ENCODE measurements at places on chromosomes 13 and 19. TPM values are rescaled to one million over a fixed set of nuclear protein-coding genes. Genes with fewer than 3 reads are reported as not detected.

The SPTBN4 gene
- polyA plus RNA-seq: 3.4 TPM

The ZNF575 gene
- 4.0 TPM for polyA plus RNA-seq

The UPK1A gene
- polyA plus RNA-seq: 0.04 TPM

The CCL25 gene
- polyA plus RNA-seq: 1,345 TPM

GRCh38 chr13:113637262-113638160, 20.5 kb downstream of the ATP4B start:
- H3K4me3 ChIP-seq: no peak overlapping the region
- no peaks in the 10 kb centered on the region for H3K27me3 ChIP-seq

- H3K27ac ChIP-seq: no peak overlapping the region
- no peaks in the 10 kb centered on the region for H3K36me3 ChIP-seq
- H3K4me1 ChIP-seq: peaks cover 14% of the 10 kb centered on the region
- no peaks in the 10 kb centered on the region for H3K27me3 ChIP-seq
These were observed 21.6 kb downstream of the EFNA2 start for GRCh38 chr19:1307320-1307719.

DNA sequence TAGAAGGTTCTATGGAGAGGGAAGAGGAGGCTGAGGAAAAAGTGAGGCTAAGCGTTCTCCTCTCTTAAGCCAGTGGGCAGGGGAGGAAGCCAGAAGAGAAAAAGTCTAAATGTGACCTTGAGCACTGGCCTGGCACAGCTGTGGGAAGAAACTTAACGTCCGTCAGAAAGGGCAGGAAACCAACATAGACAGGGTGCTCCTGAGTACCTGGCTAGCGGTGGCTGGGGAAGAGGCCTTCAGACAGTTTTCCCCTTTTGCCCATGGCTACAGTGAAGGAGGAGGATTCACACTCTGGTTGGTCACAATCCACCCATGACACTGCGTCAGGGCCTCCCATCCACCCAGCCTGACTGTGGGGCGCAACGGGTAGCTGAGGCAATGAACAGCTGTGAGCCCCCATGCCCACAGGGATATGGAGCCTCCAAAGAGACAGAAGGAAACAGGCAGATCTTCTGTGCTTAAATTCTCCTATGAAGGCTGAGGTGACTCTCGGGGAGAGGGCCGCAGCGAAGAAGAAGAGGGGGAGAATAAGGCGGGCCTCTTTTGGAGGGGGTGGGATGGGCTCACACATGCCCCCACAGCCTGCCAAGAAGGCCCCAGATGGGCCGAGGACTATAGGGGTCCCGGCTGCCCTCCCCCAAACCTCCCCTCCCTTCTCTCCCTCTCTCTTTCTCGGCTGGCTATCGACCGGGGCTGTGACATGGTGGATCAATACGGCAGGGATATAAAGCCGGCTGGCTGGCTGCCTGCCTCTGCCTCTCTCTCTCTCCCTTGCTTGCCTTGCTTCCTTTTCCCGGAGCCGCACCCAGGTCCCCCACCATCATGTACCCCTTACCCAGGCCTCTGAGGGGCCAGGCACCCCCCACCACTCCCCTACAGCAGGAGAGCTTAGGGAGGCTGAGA, 19.8 kb upstream of the POU2F2 start:
- no peak overlapping the region for H3K4me3 ChIP-seq
- no peak for DNase-seq
- no peaks in the 10 kb centered on the region for H3K36me3 ChIP-seq
- H3K27ac ChIP-seq: no peak overlapping the region

GRCh38 chr13:39016787-39017186, 21.1 kb downstream of the PROSER1 start:
- H3K4me3 ChIP-seq: no peak overlapping the region
- H3K27ac ChIP-seq: no peak overlapping the region
- no peaks in the 10 kb centered on the region for H3K27me3 ChIP-seq

DNA sequence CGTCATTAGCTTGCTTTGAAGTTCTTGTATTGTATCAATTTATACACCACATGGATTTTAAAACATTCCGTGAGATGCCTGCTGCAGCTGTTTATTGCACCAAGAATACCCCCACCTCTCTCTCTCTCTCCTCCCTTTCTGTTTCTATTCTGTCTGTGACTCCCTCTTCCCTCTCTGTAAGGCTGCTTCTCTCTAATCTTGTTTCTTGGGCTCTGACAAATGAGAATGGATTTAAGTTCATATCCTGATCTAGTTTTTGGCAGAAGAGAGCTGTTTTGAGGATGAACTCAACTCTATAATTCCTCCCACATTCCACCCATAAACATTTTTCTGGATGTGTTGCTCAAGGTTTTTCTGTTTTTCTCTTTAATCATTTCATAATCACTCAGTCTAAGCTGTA, 144.3 kb upstream of the FRY start:
- DNase-seq: no peak
- H3K27me3 ChIP-seq: peaks cover 4% of the 10 kb centered on the region
- H3K4me3 ChIP-seq: no peak overlapping the region
- no peaks in the 10 kb centered on the region for H3K4me1 ChIP-seq
- no peak overlapping the region for H3K27ac ChIP-seq

- no peaks in the 10 kb centered on the region for H3K27me3 ChIP-seq
- H3K4me3 ChIP-seq: no peak overlapping the region
- DNase-seq: no peak
These were observed 2.5 kb downstream of the KRTDAP start for GRCh38 chr19:35487656-35488182.

GRCh38 chr13:71718931-71719330, 148.1 kb downstream of the DACH1 start:
- H3K27ac ChIP-seq: no peak overlapping the region
- no peak for DNase-seq
- H3K27me3 ChIP-seq: no peaks in the 10 kb centered on the region
- H3K4me1 ChIP-seq: no peaks in the 10 kb centered on the region

GRCh38 chr19:38924388-38924787, 6.2 kb downstream of the SARS2 start:
- H3K4me3 ChIP-seq: no peak overlapping the region
- peaks cover under 1% of the 10 kb centered on the region for H3K4me1 ChIP-seq
- H3K36me3 ChIP-seq: peaks cover 33% of the 10 kb centered on the region

- H3K36me3 ChIP-seq: no peaks in the 10 kb centered on the region
- no peaks in the 10 kb centered on the region for H3K4me1 ChIP-seq
- no peak overlapping the region for H3K27ac ChIP-seq
- no peaks in the 10 kb centered on the region for H3K27me3 ChIP-seq
These were observed 86.2 kb upstream of the FRY start for GRCh38 chr13:31945202-31945961.

DNA sequence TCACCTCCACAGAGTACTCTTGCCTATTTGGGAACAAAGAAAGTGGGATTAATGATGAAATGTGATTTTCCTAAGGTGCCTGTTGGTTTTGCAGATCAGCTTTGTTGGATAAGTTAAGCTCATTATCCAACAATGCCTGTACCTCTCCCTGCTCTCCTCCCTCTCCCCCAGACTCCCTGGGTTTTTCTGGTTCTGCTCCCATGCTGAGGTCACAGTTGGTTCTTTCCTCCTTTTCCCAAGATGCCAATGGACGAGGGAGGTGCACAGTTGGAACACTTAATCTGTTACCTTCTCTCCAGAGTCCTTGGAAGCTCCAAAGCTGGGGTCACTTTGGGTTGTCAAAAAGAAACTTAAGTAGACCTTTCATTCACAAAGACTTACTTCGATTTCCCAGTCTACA, 1.6 kb downstream of the OXGR1 start:
- H3K4me1 ChIP-seq: no peaks in the 10 kb centered on the region
- DNase-seq: no peak
- H3K27ac ChIP-seq: no peak overlapping the region
- peaks cover 8% of the 10 kb centered on the region for H3K27me3 ChIP-seq
- no peak overlapping the region for H3K4me3 ChIP-seq

DNA sequence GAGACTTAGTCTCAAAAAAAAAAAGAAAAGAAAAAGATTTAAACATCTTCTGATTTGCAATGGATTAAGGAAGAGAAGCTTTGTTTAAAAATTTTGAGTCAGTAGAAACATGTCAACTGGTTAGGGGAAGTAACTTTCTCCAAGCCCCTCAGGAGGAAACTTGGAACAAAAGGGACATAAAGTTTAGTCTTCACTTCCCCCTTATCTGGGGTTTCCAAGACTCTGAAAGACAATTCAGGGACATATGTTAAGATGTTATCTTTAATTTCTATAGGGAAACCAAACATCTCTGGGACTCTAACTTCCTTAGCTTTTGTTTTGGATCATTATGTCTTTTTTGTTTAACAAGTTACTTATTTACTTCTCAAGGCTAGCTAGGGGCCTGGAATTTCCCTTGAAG, 20.1 kb upstream of the MRI1 start:
- H3K4me3 ChIP-seq: no peak overlapping the region
- DNase-seq: no peak
- H3K36me3 ChIP-seq: no peaks in the 10 kb centered on the region
- H3K27me3 ChIP-seq: no peaks in the 10 kb centered on the region

DNA sequence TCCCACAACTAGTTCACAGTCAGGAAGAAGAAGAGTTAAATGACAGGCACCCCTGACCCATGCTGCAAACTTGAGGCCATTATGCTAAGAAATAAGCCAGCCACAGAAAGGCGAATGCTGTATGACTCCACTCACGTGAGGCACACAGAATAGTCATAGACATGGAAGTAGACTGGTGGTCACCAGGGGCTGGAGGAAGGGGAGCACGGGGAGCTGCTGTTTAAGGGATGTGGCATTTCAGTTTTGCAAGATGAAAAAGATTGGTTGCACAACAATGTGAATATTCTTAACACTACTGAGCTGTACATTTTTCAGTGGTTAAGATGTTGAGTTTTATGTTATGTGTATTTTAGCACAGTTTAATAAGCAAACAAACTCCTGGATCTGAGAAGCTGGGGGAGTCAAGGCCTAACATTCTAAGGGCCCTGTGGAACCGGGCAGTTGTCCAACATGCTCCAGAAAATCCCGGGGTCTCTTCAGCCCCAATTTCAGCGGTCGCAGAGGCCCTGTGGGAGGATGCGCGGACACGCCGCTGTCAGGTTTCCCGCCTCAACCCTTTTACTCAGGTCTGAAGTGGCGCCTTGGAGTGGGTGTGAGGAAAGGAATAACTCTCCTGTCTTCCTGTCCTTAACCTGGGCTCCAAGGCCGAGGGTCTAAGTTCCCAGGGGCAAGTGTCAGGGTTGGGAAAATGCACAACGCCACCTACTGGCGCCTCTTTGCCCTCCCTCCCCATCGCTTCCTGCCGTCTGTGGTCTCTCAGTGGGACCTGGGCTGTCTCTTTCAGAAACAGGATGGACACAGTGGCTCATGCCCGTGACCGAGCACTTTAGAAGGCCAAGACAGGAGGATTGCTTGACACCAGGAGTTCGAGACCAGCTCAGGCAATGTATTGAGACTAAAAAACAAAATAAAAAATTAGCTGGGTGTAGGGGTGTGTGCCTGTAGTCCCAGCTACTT, 4.4 kb upstream of the TMEM272 start:
- no peaks in the 10 kb centered on the region for H3K36me3 ChIP-seq
- no peak overlapping the region for H3K4me3 ChIP-seq
- H3K4me1 ChIP-seq: peaks cover 8% of the 10 kb centered on the region
- H3K27ac ChIP-seq: no peak overlapping the region
- no peak for DNase-seq
- H3K27me3 ChIP-seq: no peaks in the 10 kb centered on the region

DNA sequence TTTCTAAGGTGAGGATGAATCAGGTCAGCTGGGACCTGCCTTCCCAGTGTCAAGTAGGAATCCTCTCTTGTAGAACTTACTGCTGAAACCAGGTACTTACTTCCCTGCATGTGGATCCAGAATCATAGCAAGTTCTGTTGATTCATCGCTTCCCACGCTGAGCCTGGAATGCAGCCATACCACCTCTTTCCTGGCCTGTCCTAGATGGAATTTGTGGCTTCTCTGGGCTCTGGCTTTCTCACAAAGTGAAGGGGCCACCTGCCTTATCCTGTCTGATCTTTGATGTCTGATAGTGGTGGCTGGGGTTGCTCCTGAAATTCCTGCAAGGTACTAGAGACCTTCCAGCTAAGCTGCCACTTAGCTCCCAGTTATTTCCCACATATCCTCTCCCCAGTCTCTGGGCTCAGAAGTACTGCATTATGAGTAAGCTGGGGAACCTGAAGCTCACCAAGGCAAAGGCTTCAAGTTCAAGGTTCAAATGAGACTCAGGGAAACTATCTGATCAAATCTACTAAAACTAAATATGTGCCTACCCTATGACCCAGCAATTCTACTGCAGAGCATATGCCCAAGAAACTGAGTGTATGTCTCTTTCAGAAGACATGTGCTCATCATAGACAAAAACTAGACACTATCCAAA, 103.5 kb downstream of the SUCLA2 start:
- no peaks in the 10 kb centered on the region for H3K4me1 ChIP-seq
- DNase-seq: no peak
- H3K27ac ChIP-seq: no peak overlapping the region
- H3K36me3 ChIP-seq: no peaks in the 10 kb centered on the region

DNA sequence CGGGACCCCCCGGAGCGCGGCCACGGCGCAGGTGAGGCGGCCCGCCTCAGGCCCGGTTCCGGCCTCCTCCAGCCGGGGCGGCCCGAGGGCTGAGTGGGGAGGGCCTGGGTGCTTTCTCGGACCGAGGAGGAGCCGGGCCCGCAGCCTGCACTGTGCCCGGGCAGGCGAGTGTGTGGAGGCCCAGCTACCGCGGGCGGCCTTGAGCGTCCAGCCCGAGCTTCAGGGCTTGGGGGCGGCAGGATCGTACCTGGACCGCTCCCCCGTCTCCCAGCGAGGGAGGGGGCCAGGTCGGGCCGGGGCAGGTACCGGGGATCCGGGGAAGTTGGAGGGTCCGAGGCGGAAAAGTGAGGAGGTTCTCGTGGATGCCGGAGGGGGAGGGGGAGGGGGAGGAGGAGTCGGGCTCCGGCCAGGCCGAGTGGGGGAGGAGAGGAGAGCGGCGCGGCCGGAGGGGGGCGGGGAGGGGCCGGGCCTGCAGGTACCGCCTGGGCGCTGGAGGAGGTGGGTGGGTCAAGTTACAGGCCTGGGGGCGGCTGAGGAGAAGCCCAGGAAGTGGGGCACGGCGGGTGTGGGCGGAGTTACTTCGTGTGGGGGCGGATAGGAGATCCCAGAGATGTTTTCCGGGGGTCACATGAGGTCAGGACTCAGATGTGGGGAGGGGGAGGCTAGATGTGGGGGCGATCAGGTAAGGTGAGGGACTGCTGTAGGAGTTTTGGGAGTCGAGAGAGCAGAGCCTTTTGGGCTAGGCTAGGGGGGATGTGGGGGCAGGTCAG, 545 bp downstream of the NACC1 start:
- DNase-seq: no peak
- H3K27me3 ChIP-seq: no peaks in the 10 kb centered on the region
- no peak overlapping the region for H3K27ac ChIP-seq
- peaks cover 14% of the 10 kb centered on the region for H3K36me3 ChIP-seq
- H3K4me1 ChIP-seq: peaks cover 25% of the 10 kb centered on the region

DNA sequence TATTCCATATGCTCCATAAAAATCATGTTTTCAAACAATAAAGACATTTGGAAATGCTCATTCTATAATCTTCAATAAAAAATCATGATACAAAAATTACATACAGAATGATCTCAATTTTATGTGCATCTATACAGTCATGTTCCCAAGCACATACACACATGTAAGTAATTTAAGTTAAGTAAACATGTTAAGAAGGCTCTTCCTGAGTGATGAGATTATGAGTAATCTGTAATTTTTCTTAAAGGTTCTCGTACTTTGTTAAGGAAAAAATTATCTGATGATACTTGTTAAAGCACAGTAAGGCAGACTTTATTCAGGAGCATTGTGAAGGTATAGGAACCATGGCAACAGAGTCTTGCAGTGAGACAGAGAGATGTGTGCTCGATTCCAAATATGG, 30.0 kb upstream of the DLEU7 start:
- H3K27me3 ChIP-seq: no peaks in the 10 kb centered on the region
- no peak overlapping the region for H3K27ac ChIP-seq
- H3K4me1 ChIP-seq: no peaks in the 10 kb centered on the region
- DNase-seq: no peak
